Stimulated activated CD8-positive, alpha-beta memory T cell treated with anti-CD3 and anti-CD28 coated beads, Interleukin-7, amount 100 ng/mL, for 48 hours (primary cell): ENCODE measurements at places on chromosomes 6 and 20.

GRCh38 chr6:32604434-32604877 lies 14.8 kb upstream of the HLA-DRB1 start:
- DNase-seq = no peak

DNA sequence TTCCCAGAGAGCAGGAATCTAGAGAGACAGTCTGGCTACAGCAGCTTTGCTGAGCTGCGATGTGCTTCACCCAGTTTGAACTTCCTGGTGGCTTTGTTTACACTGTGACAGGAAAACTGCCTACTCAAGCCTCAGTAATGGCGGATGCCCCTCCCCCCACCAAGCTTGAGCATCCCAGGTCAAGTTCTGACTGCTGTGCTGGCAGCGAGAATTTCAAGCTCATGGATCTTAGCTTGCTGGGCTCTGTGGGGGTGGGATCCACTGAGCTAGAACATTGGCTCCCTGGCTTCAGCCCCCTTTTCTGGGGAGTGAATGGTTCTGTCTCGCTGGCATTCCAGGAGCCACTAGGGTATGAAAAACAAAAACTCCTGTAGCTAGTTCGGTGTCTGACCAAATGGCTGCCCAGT lies 91.0 kb upstream of the ESR1 start:
- no peak for DNase-seq

DNA sequence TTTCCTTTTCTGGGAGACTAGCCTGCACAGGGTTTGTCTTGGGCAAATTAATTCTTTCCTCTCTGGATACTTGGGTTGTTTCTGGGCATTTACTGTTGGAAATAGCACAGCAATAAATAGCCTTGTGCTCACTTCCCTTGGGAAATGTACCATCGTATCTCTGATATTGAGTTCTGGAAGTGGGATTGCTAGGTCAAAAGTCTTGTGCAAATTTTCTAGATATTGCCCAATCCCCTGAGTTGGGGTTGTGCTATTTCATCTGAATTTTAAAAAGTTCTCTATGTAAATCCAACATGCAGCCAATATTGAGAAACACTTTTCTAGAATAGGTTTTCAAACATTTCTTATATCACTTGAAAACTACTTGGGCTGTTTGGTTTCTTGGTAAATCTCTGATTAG lies 64.0 kb upstream of the ELOVL5 start:
- DNase-seq = no peak

DNA sequence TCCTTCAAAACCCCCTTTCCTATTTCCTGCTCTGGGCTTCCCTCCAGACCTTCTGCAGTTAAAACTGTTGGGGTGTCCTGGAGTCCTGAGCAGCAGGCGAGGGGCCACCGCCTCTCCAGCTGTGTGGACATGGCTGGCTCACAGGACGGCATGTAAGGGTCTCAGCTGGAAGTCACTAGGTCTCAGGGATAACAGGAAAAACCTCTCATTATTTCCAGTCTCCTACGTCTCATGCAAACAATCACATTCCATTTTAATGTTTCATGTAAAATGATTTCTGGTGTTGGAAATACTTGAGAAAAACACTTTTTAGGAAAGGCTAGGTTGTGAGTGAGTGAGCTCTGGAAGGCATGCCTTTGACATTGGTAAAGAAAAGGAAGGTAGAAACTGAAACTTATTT lies 158.7 kb downstream of the SCML4 start:
- no peak for DNase-seq

DNA sequence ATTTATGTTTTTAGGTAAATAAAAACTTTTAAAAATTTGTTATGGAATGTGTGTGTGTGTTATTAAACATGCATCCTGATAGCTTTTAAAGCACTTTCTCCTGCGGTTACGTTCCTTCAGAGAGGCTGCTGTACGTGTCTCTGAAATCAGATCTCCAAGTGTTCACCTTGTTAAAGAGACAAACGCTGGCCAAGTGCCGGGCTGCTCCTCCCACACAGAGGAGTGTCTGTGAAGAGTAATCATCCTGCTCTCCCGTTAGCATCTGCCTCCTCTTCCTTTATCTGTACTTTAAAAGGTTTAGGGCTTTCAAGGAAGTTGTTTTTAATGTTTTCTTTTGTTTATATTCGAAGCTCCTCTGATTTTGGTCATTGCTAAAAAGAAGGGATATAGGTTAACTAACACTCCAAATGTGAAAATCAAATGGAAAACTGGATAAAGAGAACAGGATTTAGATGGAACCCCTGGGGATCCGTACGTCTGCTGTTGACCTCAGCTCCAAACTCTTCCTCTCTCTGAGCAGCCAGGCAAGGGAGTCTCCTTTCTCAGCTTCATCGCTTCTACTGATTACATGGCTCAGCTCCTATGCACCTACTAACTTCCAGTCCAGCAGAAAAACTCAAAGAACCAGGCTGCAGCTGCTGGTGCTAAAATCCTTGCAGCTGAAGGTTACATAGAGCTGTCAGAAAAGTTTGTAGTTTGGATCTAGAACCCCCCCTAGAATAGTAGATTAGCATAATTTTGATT lies 20.0 kb downstream of the IRF4 start:
- no peak for DNase-seq

- DNase-seq = no peak
Measured at GRCh38 chr20:57851796-57852195, 142.0 kb upstream of the PMEPA1 start.

- DNase-seq = no peak
Measured at GRCh38 chr6:89475634-89476033, 42.7 kb downstream of the ANKRD6 start.

DNA sequence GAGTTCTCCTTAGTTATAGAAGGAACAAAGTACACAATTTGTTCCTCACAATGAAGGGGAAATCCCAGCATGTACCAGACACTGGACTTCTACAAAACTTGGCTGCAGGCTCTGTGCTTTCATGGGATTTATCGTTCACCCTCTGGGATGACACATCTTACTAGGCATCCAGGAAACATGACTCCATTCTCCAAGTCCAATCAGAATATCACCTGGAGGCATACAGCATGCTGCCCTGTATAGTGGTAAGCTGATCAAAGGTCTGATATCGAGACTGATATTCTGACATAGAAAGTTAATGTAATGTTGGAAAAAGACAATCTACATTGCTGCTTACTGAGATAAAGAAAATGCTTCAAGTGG lies 6.7 kb downstream of the RWDD2A start:
- no peak for DNase-seq

GRCh38 chr20:56927127-56927526 lies 298.0 kb downstream of the TFAP2C start:
- no peak for DNase-seq

GRCh38 chr20:14609328-14610221 lies 272.2 kb upstream of the FLRT3 start:
- DNase-seq = no peak

GRCh38 chr20:31488115-31488514 lies 13.0 kb downstream of the REM1 start:
- no peak for DNase-seq

GRCh38 chr20:18845017-18845416 lies 31.4 kb downstream of the SCP2D1 start:
- DNase-seq = no peak

DNA sequence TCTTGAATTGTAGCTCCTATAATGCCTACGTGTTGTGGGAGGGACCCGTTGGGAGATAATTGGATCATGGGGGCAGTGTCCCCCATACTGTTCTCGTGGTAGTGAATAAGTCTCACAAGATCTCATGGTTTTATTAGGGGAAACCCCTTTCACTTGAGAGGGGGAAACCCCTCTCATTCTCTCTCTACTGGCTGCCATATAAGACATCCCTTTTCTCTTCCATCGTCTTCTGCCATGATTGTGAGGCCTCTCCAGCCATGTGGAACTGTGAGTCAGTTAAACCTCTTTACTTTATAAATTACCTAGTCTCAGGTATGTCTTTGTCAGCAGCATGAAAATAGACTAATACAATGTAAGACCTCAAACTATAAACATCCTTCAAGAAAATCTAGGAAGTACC lies 23.1 kb downstream of the PAQR8 start:
- no peak for DNase-seq

DNA sequence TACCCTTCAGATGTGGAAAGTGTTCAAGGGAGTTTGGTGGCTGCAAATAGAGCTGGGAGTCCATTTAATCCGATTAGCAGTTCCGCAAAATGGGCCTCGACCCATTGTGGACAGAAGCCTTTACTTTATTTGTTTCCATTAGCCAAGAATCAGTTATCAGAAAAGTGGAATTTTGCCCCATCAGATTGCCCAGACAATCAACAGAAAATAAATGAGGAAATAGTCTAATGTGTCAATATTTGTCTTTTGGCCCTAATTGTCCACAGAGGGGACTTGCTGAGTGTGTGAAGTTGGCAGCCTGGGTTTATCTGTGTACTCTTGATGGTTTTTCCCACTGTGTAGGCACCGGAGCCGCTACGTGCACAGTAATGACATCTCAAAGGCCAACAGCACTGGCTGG lies 134.3 kb downstream of the LINC00237 start:
- no peak for DNase-seq

GRCh38 chr6:87788141-87788540 lies 86.1 kb upstream of the AKIRIN2 start:
- no peak for DNase-seq

- DNase-seq = no peak
Measured at GRCh38 chr6:46221222-46221793, 50.5 kb upstream of the ENPP5 start.

GRCh38 chr6:47310131-47310480 lies 401 bp upstream of the TNFRSF21 start:
- DNase-seq = no peak

DNA sequence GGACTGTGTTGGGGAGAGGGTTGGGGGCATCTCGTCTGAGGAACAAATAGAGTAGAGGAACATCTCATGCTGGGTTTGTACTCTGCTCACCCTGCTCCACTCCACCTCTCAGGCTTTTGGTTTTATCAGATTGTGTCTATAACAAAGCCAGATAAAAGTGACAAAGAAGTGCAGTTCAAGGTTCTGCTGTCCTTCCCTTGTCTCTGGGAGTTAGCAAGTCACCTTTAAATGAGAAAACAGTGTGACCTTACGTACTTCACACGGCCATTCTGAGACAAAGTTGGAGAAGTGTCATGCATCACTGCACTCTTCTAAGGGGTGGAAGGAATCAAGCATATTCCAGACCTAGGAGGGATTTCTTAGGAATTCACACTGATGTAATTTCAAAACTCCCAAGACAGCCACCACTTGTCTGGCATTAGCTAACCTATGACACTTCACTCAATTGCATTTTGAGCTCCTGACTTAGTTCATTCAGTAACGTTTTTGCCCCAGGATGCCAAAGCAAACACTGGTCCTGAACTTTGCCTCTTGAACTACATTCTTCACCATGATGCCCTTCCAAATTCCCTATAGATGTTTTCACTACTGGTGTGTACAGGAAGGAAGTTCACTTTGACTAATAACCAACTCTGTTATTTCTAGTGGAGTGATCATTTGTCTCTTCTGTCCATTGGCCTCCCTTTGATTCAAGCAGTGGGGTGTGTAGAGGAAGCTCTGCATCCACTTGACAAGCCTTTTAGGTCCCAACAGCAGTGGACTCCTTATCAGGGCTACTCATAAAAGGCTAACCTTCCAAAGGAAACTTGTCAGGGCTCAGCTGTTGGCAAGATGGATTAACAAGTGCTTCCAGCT lies 647.6 kb upstream of the FLRT3 start:
- no peak for DNase-seq

GRCh38 chr6:158642097-158642601 lies 2.4 kb downstream of the DYNLT1 start:
- DNase-seq = no peak

DNA sequence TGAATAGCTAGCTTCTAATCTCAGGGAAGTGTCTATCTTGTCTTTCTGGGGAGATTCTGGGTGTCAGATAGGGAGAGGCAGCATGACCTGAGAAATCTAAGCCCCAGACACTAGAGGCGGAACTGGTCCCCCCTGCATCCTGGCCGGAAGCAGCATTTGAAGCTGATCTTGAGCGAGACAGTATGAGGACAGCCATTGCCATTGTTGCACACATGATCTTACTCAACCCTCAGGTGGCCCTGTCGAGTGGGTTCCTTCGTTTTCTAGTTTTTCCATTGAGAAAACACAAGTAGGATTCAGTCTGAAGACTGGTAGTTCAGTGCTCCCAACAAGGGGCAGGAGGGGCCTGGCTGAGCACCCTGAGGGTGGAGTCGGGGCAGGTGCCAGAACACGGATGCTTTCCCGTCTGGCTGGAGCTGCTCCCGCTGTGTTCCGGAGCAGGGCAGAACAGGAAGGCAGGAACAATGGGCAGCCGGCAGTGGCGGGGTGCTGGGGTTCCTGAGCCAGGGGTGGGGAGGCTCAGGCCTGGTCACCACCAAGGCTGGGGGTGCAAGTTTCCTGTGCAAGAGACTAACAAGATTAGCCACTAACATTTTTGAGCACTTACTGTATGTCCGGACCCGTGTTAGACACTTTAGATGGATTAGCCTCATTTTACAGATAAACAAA lies 7.9 kb upstream of the SDCBP2 start:
- DNase-seq = no peak
